Hypothalamus (tissue), 51 donors: ENCODE measurements at places on chromosomes 2 and 18.

GRCh38 chr2:128690431-128690830 lies 371.8 kb upstream of the HS6ST1 start:
- DNase-seq, result no peak

DNA sequence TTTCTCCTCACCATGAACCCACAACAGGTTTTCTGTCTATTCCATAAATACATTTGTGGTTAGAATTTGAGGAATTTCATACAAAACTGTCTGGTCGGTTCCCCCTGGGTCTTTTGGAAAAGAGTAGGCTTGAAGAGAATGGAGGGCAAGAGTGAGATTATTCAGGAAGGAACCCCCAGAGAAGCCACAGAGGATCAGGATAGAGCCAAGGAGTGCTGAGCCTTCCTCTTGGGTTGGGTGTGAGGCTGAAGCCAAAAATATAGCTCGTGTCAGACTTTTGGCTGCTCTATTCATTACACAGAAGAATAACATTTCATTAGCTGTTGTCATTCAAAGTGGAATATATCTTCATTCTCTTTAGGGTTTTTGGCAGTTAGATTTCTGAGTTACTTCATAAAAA lies 45.9 kb upstream of the YES1 start:
- DNase-seq, result no peak

DNA sequence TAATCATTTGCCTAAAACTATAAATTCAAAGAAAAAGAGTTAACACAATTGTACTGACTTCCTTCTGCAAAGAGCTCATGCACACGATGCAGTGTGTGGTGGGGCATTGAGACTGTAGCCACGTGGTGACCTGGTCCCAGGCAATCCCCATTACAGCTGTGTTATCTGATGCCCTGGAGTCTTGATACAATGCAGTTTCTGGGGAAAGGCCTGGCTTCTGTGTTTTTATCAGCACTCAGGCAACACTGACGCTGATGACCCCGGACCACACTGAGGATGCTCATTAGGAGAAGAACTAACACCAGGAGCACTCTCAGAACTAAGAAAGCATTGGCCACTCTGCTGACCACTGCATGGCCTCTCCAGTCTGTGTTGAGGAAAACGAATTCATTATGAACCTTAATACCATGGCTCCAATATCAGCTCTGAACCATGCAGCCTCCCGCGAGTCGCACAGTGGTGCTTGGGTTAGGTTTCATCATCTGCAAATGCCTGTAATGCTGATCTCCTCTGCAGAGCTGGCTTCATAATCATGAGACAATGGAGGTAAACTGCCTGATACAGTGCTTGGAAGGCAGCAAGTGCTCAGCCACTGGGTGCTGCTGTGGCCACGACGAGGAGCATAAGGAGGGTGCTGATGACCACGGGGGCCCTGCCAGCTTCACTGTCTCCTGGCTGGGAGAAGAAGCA lies 218.5 kb downstream of the MYT1L start:
- DNase-seq, result no peak

DNA sequence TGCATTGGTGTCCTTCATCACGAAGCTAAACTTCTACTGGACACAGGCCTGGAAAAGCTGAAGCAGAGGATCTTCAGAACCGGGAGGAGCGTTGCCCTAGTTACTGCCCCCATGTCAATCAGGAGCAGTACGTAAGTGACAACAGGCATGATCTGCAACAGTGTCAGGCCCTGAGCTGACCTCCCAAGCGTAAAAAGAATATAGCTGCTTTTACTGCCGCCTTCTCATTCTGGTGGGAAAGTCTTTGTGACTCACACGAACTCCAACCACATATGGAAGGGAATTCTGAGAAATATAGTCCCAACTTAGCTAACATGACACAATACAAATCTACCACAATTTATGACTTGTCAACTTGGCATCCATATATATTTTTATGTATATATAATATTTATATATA lies 1007.7 kb upstream of the CDH2 start:
- DNase-seq, result no peak

DNA sequence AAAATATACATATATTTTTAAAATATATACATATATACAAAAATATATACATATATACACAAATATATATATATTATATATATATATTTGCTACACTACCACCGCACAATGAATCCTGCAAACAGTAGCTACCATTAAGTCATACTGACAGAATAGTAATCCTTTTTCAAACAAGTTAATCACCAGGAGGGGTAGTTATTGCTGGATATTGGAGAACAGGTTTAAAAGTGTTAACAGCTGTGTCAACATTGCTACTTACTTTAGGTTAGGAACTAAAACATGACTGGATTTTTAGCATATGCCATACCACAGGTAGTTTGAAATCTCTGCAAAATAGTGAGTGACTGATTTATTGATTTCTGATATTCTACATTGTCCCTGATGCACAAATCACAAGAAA lies 529.1 kb upstream of the CDH7 start:
- no peak for DNase-seq

- DNase-seq, result no peak
Observed at GRCh38 chr2:227378371-227378782, 729 bp downstream of the TM4SF20 start.

- DNase-seq, result no peak
Observed at GRCh38 chr2:37011130-37011529, 44.8 kb upstream of the STRN start.

- no peak for DNase-seq
Observed at GRCh38 chr2:240869956-240870875, 1.6 kb downstream of the AGXT start.

DNA sequence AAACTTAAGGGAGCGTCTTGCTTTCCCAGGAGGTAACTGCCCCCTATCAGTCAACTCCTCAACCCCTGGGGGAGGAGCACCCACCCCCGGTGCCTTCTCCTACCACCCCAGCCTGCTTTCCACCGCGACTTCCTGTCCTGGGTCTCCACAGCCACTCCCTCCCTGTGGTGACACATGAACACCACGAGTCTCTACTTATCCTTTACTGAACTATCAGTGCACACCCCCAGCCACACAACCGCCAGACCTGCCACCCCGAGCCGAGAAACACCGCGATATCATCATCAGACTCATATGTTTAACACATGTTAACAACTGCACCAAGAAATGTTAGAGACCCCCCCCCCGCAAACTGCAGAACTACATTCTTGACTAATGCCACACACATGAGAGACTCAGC lies 43.3 kb downstream of the LONRF2 start:
- no peak for DNase-seq

DNA sequence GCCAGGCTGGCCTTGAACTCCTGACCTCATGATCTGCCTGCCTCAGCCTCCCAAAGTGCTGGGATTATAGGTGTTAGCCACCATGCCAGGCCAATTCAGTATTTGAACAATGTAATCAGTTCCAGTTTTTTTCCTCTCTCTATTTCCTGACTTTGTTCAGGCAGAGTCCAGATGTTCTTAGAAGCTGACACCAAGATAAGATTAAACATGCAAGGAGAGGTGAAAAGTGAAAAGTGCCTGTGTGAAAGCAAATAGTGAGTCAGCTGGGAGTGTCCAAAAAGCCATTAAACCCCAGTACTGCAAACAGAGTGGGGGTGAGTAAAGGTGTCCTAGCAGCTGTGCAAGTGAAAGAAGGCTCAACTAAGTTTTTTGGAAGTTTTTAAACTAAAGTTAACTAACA lies 231.5 kb downstream of the PTH2R start:
- DNase-seq, result no peak

DNA sequence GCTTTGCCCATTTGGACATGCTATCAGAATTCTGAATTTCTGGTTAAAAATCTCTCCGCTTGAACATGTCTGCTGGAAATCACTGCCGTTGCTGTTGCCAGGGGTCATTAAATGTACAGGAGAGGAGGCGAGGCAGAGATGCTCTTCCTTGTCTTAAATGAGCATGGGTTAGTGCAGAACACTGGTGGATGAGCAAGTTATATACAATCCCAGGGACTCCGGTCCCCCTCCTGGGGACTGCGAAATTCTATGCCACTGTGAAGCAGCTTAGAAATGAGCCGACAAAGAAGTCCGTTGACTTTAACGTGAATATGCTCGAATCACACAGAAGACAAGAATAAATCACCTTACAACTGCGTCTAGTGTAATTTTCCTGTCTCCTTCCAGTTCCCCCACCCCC lies 95.1 kb upstream of the KLHL14 start:
- no peak for DNase-seq

DNA sequence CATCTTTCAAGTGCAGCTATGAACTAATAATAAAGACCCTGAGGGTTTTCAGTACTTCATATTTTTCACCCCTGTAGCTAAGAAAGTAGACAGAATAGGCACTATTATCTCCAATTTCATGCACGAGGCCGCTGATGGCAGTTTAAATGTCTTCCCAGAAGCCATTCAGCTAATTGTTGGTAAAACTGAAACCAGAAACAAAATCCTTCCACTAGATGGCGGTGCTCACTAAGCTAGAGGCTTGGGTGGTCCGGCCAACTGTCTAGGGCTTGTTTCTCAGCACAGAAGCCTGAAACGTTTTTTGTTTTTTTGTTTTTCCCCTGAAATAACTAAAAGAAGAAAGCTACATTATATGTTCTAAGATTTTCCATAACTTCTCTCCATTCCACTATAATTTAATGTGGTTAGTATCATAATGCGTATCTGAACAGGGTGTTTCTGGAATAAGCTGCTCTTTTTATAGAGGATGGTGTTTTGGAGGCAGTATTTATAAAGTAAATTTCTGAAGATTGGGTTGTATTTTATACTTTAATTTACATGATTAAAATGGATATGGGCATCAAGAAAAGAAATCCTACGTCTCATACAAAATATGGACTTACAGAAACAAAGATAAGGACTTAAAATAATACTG lies 159.4 kb downstream of the PIK3C3 start:
- DNase-seq, result peak; percentile 70

- DNase-seq, result no peak
Observed at GRCh38 chr2:33167622-33168245, 221.0 kb downstream of the LTBP1 start.

DNA sequence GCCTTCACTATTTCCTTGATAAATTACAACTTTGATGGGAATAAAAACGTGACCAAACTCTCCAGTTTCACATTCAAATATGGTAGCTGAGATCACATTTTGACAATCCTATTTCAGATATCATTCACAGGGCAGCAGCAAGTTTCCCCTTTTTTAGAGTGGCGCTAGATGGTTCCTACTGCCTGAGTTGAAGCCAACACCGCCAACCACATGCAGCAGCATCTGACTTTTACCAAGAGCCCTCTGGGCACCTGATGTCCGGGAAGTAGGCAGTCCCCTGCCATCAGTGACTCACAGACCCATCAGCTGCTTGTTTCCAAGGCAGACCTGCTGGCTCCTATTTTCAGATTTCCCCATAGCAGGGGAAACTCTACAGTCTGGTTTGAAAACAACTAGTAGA lies 4.0 kb upstream of the MREG start:
- DNase-seq, result no peak

DNA sequence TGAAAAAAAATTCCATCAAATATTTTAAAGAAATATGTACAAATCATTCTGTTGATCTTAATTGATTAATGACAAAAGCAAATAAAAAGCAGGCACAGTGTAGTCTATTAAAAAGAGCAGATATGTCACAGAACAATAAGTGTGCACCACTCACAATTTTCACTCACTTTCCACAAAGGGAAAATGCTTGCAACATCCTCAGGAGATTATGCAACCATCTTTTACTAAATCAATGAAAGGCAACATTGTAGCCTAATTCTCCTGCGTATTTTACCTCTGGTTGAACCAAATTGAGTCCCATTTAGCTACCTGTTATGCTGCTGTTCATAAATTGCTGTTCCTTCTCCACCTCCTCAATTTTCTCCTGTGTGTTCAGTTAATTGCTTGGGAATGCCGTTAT lies 1346.8 kb upstream of the PIK3C3 start:
- DNase-seq, result no peak

GRCh38 chr2:97701851-97702465 lies 11.4 kb upstream of the ZAP70 start:
- no peak for DNase-seq

DNA sequence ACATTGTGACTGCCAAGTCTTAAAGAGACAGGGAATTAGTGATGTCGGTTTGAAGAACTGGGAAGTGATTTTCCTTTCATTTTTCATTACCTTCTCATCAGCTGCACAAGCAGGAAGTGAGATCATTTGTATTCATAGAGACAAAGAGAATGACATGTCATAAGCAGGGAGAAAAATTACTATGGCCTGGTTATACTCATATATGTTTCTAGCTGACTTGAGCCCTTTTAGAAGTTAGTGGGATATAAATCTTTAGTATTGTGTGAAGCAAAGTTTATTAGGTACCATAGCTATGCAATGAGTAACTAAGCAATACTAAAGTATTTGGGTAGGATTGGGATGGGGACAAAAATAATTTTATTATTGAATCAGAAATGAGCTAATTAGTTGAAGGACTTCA lies 284.1 kb downstream of the PID1 start:
- no peak for DNase-seq

GRCh38 chr2:235390108-235390815 lies 103.6 kb upstream of the AGAP1 start:
- no peak for DNase-seq

- no peak for DNase-seq
Observed at GRCh38 chr2:14901737-14902136, 269.2 kb downstream of the LRATD1 start.

GRCh38 chr2:3317277-3317685 lies 60.3 kb downstream of the EIPR1 start:
- DNase-seq, result no peak

GRCh38 chr18:8073167-8073566 lies 506.1 kb downstream of the PTPRM start:
- no peak for DNase-seq

DNA sequence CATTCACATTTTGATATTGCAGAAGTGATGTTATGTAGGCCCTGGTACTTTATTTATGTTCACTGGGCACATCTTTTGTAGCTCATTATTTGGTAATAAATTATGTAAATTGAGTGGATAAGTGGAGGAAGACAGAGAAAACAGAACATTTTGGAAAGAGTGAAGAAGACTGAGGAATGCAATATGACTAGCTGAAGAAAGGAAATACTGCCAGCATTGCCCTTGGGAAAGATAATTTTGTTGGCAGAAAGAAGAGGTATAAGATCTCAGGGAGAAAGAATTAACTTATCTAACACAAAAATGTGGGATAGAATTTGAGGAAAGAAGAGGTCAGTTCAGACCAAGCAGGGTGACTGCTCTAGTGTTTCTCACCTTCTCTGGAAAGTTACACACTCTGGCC lies 118.8 kb downstream of the TTC27 start:
- DNase-seq, result no peak

DNA sequence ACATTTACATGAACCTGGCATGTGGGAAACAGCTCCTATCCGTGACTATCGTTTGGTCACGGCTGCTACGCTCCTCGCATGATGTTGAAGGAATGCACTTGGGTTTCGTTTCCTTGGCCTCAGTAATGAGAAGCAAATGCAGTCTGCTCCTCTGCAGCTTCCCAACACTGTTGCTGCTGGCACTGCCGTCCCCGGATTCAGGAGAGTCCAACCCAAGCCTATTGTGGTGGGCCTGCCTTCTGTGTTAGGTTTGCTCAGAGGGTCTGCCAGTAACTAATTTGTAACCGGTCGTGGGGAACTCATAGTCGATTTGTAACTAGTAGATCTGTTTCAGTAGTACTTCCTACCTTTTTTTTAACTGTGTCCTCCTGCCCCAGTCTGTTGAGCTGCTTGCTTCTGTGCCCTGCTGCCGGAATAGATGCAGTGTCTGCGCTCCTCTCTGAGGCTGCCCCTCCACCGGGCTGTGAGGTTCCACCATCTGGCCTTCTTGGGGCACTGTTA lies 58.4 kb downstream of the WDSUB1 start:
- DNase-seq, result no peak

- DNase-seq, result no peak
Observed at GRCh38 chr18:23401400-23402347, 51.4 kb upstream of the RIOK3 start.
